EL (cell line): ENCODE measurements at places on chromosomes 1 and 21.

DNA sequence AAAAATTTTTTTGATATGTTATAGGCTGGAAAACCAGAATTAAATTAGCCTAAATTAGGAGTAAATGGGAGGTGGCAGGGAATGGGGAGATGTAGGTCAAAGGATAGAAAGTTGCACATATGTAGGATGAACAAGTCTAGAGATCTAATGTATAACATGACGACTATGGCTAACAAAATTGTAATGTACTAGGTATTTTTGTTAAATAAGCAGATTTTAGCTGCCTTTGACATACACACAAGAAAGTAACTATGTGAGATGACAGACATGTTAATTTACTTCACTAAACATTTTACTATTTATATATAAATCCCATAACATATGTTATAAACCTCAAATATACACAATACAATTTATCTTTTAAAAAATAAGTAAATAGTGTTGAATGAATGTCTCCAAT, 30.2 kb upstream of the GLIS1 start:
- no peak for DNase-seq

- no peak for DNase-seq
These were observed 6.5 kb downstream of the COLGALT2 start for GRCh38 chr1:184031092-184031408.

DNA sequence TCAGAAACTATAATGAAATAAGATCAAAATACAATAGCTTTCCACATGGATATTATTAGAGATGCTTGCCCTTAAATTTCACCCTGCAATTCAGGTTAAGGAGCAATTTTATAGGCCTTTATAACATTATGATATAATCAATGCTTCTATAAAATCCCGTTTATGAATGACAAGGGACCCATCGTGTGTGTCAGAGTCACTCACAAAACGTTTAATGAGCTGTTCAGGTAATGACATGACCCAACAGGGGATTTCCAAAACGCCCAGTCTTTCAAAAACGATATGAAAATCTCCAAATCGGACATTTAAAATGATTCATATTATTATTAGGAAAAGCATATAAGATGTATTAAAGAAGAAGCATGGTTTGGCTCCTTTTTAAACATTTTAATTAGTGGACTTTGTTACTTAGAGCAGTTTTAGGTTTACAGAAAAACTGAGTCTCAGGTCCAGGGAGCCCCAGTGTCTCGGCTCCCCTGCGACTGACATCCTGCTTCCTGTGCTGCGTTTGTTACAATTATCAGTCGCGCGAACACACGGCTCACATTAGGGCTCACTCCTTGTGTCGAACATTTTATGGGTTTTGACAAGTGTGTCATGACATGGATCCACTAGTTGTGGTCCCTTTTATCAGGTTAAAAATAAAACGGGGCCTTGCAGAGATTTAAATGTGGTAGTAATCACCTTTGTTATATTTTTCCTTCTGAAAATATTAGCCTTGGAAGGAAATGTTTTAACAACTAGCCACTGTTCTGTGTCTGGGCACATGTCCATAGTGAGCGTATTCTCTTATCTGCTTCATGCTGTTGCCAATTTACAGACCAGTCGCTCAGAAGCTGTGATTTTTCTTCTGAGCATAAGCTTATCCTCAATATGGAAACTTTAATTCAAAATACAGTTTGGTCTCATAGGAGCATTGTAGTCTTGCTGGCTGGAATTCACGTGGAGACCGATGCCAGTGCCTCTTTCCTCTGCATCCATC, 52.0 kb upstream of the POFUT2 start:
- no peak for DNase-seq

DNA sequence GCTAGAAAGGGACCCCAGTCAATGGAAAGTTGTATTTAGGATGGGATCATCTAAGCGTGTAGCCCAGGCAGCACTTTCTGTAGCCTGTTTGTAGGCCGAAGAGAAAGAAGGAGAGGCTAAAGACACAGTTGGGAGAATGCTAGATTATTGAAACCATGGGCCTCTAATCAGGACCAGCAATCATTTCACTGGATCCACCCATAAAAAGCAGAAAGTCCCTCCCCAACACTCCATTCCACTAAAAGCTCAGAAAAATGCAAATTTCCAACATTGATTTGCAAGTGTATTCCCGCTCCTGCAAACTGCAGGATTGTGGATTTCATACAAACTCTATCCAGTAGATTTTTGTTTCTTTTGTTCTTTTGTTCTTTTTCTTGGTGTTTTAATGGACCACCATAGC, 51.2 kb upstream of the FMOD start:
- DNase-seq: no peak

DNA sequence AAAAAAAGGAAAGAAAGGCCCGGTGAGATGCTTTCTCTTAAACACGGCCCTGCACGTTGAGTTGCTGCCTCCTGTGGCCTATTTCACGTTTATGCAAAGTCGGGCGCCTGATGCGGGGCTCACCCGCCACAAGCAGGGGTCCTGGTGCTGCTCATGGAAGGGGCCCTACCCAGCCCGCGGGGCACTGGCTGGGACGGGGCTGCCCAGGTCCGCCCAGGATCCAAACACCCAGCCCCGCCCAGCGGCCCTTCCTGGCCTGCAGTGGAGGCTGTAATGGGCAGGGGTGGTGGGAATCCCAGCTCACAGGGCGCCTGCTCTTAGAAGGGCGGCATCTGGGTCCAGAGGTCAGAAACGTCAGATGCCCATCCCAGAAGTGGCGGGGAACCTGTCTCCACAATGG, 1.6 kb downstream of the COL6A2 start:
- DNase-seq: peak; percentile 62

DNA sequence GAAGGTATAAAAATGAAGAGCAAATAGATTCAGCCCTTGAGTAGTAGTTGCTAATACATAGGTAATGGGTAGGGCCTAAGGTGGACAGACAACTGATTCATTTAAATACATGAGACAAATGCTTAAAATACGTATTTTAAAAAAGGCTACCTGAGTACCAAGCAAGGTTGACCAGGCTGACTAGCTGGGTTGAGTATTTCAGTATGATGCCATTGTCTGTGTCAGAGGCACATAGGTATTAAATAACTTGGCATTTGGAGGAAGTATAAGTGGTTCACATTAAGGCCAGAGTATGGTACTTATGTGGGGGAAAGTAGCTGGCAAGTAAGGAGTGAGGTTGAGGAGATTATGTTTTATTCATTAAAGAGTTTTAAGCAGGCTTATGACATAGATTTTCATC, 19.4 kb downstream of the NEK7 start:
- no peak for DNase-seq

DNA sequence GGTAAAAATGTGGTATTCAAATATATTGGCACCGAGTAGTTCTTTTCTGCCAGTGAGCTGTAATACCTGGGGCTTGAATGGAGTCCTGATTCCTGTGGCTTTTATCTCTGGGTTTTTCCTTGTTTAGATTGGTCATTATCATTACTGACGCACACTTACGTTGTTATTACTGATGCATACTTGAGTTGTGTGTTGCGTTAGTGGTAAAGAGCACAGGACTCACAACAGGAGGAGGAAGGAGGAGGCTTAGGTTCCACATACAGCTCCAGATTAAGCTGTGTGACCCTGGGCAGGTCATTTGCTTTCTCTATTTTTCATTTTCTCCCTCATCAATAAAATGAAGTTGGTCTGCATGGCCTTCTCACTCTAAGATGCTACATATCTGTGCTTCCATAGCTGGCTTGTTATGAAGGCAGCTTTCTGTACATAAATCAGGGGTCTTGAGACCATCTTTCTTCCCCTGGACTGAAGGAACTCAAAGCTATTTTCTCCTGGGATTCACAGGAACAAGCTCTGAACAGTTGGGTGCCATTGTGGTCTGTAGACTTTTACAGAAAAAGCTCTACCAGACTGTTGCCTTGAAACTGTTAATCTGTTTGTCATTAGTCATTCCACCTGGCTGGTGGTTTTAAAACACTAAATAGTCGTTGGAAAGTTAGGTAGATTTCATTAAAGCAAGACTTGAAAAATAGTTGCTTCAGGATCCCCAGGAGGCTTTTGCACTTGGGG, 5.6 kb downstream of the ARID1A start:
- DNase-seq: peak; percentile 62

DNA sequence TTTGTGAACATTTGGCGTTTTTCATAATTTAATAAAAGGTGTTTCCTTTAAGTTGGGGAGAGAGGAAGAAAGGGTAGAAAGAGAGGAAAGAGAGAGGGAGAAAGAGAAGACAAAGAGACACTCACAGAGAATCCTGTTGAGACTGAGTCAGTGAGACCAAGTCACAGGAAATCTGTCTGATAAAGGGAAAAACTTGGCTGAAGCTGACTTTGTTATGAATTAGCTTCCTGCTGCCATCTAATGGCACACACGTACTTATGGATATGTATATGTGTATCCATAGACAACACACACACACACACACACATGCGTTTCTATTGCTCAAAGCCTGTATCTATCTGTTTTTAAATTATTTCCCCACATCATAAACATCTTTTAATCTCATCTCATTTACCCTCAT, 42.5 kb upstream of the DISC1 start:
- peak; percentile 62 for DNase-seq

GRCh38 chr1:43563876-43564539, 33.3 kb downstream of the PTPRF start:
- no peak for DNase-seq

- DNase-seq: no peak
These were observed 3934.3 kb downstream of the SRGAP2C start for GRCh38 chr1:125119024-125119441.

DNA sequence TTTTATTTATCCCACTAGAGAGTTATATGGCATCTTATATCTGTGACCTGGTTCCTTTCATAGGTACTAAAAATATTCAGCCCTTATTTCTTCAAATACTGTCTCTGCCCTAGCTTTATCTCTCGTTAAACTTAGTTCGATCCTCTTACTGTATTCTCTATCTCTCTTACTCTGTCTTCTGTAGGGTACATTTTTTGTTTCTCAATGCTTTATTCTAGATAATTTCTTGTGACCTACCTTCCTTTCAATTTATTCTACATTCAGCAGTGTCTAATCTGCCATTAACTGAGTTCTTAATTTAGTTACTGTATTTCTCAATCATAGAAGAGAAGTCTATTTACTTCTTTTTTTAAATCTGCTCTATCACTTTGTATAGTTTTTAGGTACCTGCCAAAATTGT, 1.8 kb upstream of the ZFP69 start:
- DNase-seq: no peak

DNA sequence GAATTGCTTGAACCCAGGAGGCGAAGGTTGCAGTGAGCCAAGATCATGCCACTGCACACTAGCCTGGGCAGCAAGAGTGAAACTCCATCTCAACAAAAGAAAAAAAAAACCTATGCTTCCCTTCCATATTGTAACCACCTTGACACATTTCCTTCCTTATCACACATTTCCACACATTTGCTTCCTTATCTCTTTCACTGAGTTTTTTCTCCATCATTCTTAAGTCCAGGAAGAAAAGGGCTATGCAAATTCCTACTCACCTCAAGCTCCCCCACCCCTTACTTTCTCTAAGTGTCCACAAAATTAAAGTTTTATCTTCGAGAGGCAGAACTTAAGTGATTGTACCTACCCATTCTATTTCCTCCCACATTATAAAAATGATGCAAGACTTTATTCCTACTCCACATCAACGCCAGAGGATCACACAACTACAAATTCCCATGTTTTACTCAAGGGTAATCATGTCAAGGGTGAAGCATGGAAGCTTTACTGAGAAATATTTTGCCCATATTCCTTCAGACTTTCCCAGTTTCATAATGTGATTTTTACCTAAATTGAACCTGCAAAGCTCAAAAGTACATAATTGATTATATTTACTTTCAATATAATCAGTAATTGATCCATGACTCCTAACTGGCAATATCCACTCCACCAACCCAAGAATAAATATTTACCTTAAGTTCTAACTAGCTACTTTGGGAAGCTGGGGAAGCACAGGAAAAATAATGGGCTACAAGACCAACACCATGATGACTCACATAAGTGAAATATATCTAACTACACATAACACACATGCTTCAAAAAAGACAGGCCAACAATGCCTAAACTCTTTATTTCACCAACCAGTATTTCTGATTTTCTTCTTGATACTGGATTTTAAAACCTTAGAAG, 9.3 kb downstream of the WDR77 start:
- no peak for DNase-seq

GRCh38 chr1:76252431-76252830, 177.9 kb downstream of the ST6GALNAC3 start:
- no peak for DNase-seq

GRCh38 chr1:180805316-180805715, 107.4 kb upstream of the KIAA1614 start:
- no peak for DNase-seq

DNA sequence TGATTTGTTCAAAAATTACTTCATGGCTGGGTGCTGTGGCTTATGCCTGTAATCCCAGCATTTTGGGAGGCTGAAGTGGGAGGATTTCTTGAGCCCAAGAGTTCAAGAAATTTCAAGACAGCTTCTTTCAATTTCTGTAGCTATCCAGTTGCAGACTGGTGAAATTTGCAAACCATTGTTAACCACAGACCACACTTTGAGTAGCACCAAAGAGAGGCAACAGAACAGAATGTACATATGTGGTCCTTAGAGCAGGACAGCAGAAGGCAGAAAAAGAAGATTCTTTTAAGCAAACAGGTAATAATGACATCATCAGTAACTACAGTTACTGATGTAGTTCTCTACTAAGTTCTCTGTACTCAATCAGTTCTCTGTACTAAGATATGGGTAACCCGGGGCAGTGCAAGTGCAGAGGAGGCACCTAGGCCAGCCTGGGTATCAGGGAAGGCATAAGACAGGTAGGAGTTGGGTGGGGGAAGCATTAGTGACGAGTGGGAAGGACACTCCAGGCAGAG, 5.5 kb upstream of the KLF17 start:
- DNase-seq: no peak

- DNase-seq: no peak
These were observed 33.1 kb upstream of the LRRC3 start for GRCh38 chr21:44421901-44422840.

GRCh38 chr21:37827913-37828312, 88.3 kb downstream of the KCNJ6 start:
- no peak for DNase-seq

GRCh38 chr1:29946057-29946456, 709.7 kb downstream of the PTPRU start:
- DNase-seq: no peak

GRCh38 chr1:147625362-147625995, 44.8 kb downstream of the ACP6 start:
- DNase-seq: no peak

- DNase-seq: no peak
These were observed 50.8 kb downstream of the PIK3R3 start for GRCh38 chr1:46081619-46082018.

DNA sequence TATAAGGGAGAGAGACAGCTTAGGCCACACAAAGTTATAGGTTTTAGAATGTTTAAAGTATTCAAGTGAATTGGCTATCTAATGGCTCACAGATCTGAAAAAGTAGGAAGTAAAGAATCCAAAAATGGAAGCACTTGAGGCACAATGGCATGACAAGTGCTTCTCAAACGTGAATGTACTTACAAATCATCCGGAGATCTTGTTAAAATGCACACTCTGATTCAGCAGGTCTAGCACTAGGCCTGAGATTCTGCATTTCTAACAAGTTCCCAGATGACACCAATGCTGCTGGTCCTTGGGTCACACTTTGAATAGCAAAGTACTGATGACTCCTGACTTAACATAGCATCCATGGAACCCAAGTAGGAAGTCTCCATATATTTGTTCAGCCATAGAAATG, 20.9 kb upstream of the AGL start:
- no peak for DNase-seq
